Central memory CD4-positive, alpha-beta T cell (primary cell): ENCODE measurements at places on chromosomes 2 and 18.

- no peak for DNase-seq
Observed at GRCh38 chr18:80104364-80104779, 4.7 kb upstream of the ADNP2 start.

DNA sequence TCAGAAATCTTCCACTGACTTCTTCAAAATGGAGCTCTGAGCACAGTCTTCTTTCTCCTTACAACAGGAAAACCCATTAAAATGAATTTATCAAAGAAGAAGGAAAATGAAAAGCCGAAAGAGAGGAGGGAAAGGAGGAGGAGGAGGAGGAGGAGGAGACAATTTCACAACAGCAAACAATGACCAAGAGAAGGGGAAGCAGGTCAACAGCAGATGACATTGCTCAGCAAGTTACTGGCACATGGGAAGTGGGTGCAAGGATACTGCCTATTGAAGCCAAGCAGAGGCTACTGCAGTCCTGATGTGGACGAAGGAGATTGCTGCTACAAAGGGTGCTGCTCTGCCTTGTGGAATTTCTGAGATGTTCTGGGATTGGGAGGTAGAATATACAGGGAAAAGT lies 268.2 kb upstream of the FBXO11 start:
- no peak for DNase-seq

DNA sequence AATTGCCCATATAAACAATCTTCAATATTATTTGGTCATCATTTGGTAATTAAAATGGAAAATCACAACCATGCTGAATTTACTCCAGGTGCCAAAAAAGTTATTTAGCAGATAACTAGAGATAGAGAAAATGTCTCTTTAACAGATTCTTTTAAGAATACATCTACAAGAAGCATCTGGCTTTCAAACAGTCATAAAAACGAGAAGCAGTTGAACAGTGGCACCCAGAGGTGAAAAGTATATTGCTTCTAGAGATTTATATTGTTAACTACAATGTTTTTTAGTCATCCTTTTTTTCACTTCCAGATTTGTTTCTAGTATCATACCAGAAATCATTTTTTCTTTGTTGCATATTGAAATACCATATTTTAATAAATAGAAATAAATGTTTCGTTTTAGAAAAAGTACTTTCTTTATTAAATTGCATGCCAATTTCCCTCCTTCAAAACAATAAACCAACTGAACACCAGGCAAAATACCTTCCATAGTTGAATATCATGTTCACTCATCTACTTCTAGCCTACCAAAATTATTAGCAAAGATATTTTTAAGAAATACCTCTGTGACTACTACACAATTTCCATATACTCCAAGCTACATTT lies 65.4 kb upstream of the HNRNPA3 start:
- peak; percentile 34 for DNase-seq

GRCh38 chr18:38494065-38494464 lies 928.5 kb upstream of the CELF4 start:
- DNase-seq = no peak

DNA sequence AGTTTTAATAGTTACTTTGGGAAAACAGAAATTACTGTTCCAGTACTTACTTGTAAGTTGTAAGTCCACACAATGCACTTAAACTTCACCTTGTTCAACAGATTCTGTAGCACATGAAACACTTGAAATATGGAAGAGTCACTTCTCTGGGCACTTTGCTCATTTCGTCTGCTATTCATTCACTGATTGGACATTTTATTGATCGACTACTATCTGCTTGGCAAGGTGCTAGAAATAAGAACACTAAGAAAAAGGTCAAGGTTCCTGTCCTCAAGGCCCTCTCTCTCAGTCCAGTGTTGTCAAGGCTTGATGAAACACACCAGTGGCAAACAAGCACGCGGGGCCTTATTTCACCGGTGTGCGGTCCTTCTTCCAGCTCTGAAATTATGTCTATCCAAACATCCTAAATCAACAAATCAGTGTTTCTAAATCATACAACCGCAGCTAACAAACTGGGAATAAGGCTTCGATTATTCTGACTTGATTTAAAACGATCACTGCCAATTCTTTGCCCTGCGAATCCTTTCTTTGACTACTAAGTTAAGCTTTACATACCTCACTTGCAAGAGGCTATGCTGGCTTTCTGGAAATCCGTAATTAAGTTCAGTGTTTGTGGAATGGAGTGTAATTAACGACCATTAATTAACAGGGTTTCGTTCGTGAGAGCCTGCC lies 780 bp upstream of the ITGAV start:
- DNase-seq = no peak

DNA sequence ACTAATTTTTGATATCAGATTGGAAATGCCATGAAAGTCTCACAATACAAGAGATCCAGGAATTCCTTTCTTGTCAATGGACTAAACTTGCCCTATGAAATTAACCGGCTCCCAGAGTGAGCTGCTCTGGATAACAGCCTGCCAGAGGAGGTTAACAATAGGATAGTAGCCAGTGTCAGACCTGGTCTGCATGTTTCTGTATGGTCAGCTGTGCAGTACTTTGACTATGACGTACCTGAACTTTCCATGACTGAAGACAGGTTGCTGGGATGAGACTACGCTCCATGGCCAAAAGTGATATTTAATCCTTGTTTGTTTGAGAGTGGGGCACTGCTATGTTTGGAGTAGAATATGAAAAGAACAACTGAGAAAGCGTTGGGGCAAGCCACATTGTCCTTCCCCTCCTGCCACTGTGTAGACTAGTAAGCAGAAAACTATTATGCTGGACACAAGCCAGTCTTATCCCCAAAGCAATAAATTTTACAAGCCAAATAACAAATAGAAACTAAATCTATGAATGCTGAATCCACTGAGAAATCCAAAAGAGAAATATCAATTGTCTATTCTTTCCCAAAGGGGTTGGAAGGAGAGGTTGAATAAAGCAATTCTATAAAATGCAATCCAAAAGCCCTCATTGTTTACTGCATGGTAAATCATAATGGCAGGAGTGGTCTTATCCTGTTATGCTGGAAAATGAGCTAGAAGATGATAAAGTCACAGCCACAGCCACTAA lies 115.5 kb upstream of the CYP26B1 start:
- DNase-seq = no peak

- DNase-seq = peak; percentile 31
Observed at GRCh38 chr2:112055730-112056625, 909 bp downstream of the TMEM87B start.

DNA sequence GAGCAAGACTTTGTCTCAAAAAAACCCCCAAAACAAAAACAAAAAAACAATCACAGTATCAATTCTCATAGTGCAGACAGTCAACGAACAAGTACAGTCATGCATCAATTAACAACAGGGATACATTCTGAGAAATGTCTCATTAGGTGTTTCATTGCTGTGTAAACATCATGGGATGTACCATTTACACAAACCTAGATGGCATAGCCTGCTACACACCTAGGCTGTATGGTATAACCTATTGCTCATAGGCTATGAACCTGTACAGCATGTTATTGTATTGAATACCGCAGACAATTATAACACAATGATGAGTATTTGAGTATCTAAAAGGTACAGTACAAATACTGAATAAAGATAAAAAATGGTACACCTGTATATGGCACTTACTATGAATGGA lies 67.8 kb upstream of the LMAN1 start:
- no peak for DNase-seq

DNA sequence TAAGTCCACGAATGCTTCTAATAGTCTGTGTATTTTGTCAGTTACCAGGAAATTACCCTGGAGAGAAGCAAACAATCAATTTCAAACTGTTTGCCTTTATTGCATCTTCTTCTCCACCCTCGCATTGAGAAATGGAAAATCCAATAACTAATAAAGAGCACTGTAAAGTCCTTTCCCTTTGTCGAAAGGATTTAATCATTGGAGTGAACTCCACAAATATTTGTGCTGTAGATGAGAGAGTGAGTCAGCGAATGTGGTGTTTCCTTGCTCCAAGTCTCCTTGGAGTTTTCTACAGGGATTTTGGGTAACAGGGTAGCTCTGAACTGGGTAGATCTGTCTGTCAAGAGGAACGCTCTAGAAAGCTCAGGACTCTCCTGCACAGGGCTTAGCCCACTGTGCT lies 240.2 kb downstream of the KCNS3 start:
- DNase-seq = no peak

DNA sequence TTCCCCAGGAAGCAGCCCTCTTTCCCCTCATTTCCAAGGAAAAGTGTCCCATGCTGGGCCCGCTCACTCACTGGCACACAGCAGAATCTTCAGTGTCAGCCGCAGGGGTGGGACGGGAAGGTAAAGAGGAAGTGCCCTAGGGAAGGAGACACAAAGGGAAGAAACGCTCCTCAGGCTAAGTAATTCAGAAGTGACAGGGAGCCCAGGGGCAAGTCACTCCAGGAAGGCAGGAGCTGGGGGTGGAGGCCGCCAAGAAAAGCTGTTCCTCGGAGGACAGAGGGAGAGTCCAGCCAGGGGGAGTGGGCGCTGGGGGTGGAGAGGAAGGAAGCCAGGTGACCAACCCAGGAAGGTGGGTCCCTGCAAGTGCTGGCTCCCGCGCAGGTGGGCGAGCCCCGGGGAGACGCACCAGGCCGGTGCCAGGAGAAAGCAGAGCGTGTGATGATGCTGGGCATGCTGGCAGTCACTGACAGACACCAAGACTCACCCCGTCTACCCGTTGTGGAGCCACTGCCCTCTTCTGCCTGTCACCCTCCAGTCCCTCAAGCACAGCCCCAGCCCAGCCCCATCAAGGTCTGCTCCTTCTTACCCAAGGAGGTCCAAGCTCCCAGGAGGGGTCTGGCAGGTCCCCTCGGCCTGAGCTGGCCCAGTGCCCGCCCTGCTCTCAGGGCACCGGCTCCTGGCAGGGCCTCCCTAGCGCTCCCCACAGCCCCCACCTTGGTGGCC lies 21.7 kb downstream of the HDAC4 start:
- DNase-seq = no peak

DNA sequence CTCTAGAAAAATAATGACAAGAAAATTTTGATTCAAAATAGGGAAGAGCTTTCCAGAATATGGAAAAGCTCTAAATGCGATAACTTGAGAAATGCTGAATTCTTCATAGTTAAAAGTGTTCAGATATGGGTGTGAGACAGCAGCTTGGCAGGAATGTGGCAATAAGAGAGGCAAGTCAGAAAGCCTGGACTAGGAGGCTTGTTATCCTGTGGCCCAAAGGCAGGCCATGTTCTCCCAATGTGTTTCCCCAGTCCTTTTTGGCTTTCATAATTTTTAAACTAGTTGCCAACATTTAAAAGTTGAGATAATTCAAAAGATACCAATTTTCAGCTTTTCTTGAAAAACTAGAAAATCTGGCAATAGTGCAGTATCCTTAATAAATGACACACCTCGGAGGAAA lies 366.3 kb upstream of the FANCL start:
- DNase-seq = no peak

GRCh38 chr2:46353509-46353908 lies 56.3 kb downstream of the EPAS1 start:
- DNase-seq = no peak

DNA sequence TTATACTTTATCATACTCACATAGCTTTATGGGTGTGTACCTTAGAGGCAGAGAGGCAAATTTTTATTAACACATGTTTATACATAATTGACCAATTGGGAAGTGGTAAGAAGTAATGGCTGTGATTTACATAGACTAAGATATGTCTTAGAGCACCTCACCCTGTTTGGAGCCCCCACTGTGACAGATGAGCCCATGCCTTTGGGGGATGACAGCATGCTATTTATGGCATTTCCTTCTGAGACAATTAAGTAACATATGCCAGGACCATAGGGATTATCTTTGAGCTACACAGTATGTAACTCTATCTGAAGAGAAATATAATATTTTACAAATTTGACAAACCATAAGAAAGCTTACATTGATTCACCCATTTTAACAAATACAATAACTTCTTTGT lies 1655.3 kb upstream of the ACVR2A start:
- no peak for DNase-seq

- no peak for DNase-seq
Observed at GRCh38 chr2:125405816-125406215, 1250.1 kb upstream of the GYPC start.

DNA sequence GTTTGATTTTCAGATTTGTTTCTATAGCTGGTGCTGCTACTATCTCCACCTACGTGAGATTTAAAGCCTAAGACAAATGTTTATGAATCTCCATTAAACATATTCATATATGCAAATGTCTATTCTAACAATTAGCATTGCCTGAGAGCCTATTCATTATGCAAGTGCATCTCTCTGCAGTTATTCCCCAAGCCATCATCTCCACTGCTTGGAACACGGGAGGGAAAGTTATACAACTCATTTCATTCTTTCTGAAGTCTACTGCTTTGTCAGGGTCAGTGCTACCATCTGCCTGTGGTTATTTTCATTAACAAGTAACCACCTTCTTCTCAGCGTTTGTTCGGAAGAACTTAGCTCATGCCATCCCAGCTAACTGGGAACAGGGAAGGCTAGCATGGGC lies 188.8 kb upstream of the REV1 start:
- DNase-seq = no peak

- DNase-seq = no peak
Observed at GRCh38 chr2:28424799-28425463, 32.3 kb downstream of the FOSL2 start.

- DNase-seq = peak; percentile 54
Observed at GRCh38 chr2:219402665-219403515, 15.2 kb upstream of the DNPEP start.

GRCh38 chr2:46487667-46488335 lies 8.4 kb downstream of the TMEM247 start:
- DNase-seq = no peak

- no peak for DNase-seq
Observed at GRCh38 chr2:24121469-24121868, 1.7 kb downstream of the PFN4 start.

DNA sequence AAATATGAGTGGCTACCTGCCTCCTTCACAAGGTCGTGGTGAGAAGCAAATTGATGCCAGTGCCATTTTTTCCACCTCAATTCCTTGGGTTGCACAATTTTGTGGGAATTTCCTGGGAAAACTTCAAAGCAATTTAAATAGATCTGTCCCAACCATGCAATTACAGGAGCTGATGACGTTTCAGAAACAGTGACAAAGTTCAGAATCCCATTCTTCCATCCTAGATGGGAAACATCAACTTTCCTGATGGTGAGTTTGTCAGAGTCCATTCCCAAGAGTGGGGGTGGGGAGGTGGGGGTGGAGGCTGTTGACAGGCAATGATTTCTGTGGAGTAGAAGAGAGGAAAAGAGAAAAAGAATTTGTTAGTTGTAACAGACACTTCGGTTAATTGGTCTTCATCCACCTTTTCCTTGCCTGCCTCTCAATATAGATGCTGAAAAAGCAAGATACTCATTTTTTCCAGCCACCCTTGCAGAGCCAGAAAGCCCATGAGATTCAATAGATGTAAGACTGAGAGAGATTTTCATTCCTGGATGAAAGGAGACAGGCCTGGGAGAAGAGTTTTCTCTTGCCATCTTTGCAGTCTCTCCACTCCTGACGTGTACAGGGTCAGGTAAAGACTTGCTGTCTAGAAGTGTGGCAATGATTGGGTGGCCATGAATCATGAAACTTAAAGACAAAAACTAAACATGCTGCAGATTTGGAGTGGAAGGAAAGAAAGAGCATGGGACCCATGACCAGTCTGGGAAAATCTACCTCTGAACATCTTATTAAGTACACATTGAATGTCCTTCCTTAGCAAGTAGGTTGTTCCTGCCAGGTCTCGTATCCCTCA lies 47.3 kb downstream of the SOCS6 start:
- no peak for DNase-seq

- DNase-seq = no peak
Observed at GRCh38 chr2:20419752-20420151, 27.1 kb upstream of the RHOB start.
